ENCODE measurements at places on chromosomes 3 and 15.

- no peak for DNase-seq
Observed at GRCh38 chr15:99252326-99252725, 1.0 kb downstream of the LRRC28 start.

- no peak for DNase-seq
Observed at GRCh38 chr3:189638276-189639031, 7.3 kb downstream of the TP63 start.

DNA sequence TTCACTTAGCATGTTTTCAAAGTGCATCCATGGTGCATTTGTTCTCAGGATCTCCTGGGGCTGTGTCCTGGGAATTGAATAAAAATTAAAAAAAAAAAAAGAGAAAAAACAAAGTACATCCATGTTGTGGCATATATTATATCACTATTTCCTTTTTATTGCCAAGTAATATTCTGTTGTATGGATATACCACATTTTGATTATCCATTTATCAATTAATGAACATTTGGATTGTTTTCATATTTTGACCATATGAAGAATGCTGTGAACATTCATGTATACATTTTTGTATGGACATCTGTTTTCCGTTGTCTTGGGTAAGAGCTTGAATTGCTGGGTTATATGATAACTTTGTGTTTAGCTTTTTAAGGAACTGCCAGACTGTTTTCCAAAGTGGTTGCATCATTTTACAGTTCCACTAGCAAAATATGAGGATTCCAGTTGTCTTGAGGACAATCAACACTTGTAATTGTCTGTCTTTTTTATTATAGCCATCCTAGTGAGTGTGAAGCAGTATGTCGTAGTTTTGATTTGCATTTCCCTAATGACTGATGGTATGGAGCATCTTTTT lies 44.5 kb downstream of the CTDSPL2 start:
- no peak for DNase-seq

DNA sequence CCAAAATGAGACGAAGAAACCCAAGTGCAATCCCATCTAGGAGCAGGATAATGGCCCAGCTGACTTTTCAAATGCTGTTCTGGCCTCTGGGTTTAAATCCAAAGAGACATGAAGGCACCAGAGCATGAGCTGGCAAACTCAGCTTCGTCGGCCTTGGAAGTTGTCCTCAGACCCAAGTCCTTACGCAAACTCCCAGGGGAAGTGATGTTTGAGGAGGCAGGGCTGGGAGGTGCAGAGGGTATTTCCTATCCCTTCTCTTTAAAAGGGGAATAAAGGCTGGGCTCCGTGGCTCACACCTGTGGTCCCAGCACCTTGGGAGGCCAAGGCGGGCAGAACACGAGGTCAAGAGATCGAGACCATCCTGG lies 68.9 kb upstream of the HERC1 start:
- DNase-seq = no peak

- DNase-seq = no peak
Observed at GRCh38 chr3:158804441-158804840, 2.6 kb downstream of the MFSD1 start.

GRCh38 chr3:194265996-194266964 lies 84.8 kb downstream of the CPN2 start:
- no peak for DNase-seq

- DNase-seq = no peak
Observed at GRCh38 chr3:123352134-123352554, 96.7 kb downstream of the ADCY5 start.

DNA sequence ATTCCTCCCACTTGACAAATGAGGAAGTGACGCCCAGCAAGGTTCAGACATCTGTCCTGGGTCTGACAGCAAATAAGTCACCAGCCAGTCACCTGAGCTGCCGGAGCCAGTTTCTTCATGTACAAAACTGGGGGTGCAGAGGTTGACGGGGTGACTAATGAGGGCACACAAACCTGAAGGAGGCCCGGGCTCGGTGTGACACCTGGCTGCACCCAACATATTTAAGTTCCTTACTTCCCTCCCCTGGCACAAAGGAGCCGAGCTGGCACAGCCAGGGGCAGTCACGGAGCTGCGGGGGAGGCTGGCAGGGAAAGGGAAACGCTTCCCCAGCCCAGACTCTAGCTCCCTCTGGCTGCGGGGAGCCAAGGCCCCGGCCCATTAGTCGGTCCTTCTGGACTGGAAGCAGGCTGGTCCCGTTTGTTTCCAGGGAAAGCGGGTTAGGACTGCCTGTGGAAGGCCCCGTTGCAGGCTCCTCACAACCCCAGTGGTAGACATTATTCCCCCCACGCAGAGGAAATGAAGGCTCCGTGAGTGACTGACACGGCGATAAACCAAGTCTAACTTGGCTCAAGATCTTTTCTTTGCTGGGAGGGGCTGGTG lies 2.3 kb downstream of the FBXL22 start:
- peak; percentile 16 for DNase-seq

GRCh38 chr3:17738921-17739320 lies 3.5 kb downstream of the TBC1D5 start:
- no peak for DNase-seq

DNA sequence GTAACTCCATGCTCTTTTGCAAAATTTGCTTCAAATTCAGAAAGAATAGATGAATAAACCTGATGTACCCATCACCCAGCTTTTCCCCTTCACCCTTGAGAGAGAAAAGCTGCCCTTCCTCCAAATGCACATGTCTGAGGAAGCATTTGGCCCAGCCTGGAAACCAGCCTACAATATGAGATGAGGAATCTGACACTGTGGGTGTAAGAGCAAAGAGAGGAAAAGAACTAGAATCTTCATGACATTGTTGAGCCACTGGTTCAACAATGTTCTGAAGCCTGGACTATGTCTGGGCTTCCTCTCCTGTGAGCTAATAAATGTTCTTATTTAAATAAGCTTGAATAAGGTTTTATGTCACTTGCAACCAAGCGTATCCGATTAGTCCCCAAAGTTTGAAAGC lies 18.7 kb upstream of the DCBLD2 start:
- DNase-seq = no peak

- no peak for DNase-seq
Observed at GRCh38 chr15:63015618-63016017, 26.9 kb upstream of the TPM1 start.

Data from stimulated activated CD8-positive, alpha-beta memory T cell treated with anti-CD3 and anti-CD28 coated beads, Interleukin-7, amount 100 ng/mL, for 4 hours (primary cell).